ENCODE measurements at places on chromosomes 13 and 19.

GRCh38 chr13:103539265-103539664, 473.0 kb upstream of the SLC10A2 start:
- peak; percentile 19 for DNase-seq

GRCh38 chr19:45404557-45405434, at the start of gene PPP1R13L:
Gene PPP1R13L, minus strand, starts transcription at chr19:45405069. Its CDS starts 6,751 bp downstream, at chr19:45398318.
- peak; percentile 99 for DNase-seq

DNA sequence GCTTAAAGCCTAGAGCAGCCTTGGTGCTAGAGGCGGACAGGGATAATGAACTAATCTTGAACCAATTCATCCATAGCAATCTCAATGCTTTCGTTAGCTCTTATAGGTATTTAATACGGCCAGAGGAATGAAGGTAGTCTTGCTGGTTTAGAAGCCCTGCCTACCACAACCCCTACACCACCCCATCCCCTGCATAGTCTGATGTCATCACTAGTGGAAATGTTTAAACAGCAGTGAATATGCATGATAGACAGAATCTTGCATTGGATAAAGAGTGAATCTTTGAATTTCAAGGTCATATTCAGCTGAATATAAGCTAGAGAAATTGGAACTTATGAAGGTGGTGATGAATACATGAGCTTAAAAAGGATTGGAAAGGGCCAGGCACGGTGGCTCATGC, 321.9 kb downstream of the ITGBL1 start:
- no peak for DNase-seq

DNA sequence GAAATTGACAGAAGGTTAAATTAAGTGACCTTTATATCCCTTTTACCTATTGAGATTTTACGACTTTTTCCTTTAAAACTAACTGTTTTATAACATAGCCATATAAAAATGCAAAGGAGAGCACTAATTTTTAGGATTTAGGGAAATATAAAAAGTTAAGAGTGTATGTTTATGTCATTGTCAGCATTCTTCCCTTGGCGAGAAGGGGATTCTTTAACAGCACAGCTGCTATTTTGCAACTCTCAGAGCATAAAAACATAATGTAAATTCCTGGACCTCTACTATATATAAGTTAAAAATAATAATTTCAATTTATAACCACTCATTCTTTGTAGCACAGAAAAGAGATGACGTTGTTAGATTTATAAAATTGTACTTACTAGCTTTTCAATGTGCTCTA, 363.2 kb downstream of the DACH1 start:
- DNase-seq = no peak

- DNase-seq = no peak
Observed at GRCh38 chr19:16614941-16615340, 13.1 kb downstream of the MED26 start.

- no peak for DNase-seq
Observed at GRCh38 chr19:49403404-49404187, 15.5 kb downstream of the KASH5 start.

- no peak for DNase-seq
Observed at GRCh38 chr19:17391371-17392151, 2.4 kb downstream of the CCDC194 start.

DNA sequence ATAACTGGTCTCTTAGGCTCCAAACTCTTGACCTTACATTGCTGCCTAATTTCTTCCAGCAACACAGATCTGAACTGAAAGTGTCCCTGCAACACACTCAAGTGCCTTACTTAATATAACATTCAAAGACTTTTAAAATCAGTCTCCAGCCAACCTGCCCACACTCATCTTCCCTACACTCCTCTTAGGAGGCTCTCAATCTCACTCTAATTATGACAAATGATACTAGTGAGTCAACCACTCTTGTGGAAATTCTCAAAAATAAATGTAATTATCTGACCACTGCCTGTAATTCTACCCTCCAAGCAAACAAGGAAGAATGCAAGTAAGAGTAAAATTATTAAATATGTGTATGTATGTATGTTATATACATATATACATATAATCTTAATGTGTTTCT, 348.1 kb upstream of the MIR17HG start:
- DNase-seq = no peak

All from HT-29 (cell line).